ENCODE measurements at places on chromosomes 6 and 20.
A peak's percentile ranks its signal among the peaks of the same experiment; 100 is the strongest.

DNA sequence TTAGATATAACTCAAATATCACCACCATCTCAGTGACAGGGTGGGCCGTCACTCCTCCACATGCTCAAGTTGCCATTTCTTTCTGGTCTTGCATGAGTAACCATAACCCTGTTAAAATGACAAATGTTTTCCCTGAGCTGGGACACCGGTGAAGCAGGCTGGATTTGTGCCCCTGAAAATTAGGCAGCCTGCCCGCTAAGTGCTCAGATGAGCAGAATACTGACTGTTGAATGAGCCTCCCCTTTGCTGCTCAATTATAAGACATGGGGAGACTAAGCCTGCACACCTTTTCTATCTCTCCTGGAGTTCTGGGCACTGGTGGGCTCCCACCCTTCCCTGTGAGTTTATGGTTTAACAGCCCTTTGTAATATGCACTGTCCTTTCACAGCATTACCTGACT lies 161.8 kb downstream of the SLC24A3 start:
- no peak for DNase-seq

DNA sequence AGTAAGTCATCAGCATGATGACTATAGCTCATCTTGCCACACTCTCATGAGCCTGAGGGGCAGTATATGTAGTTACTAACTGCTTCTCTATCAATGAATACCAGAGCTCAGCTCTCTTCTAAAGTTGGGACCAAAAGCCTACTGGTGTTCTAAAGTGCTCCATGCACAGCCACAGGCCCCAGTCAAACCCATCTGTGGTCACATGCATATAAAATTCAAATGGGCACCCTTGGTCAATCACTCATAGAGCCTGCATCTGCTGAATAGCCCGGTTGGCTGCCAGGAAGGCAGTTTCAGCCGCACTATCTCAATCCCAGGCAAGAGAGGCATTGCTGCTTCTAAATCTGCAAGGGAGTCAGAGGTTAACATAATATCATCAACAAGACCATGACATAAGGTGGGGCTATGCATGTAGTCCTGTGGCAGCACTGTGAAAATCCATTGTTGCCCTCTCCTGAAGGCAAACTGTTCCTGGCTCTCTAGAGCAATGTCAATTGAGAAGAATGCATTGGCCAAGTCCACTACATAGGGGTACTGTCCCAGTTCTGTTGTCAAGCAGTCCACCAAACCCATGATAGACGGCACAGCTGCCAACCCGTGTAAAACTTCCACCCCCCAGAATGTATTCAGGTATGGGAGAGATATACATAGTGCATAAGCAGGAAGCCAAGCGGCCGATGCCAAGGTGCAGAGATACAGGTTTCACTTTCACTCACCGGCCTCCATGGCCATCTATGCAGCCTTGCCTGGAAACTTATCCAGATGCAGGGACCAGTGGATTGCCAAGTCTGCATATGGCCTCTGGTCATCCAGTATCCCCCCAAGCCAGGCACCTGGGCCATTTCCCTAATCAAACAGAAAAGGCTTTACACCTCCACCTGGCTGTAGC lies 76.2 kb downstream of the ALDH8A1 start:
- DNase-seq = peak; percentile 2

DNA sequence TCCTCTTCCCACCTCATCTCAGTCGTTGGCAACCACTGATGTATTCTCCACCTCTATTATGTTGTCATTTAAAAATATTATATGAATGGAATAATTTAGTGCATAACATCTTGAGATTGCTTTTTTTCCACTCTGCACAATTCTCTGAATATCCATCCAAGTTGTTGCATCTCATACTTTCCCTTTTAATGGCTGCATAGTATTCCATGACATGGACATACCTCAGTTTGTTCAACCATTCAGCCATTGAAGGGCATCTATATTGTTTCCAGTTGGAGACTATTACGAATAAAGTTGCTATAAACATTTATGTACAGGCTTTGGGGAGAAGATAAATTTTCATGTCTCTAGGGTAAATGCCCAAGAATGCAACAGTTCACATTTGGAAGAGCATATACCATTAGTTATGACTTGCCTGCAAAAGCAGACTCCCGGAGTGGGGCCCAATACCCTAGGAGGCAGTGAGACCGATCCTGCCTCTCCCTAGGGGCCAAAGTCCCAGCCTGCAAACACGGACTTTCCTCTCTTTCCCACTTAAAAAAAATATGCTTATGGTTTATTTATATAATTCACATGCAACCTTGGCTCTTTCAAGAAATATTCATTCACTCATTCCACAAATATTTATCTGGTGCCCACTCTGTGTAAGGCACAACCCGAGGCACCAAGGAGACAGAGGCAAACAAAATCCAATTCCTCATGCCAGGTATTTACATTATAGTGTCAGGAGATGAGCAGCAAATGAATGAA lies 227.0 kb upstream of the PMEPA1 start:
- DNase-seq = no peak

GRCh38 chr6:87151781-87152525 lies 3.4 kb upstream of the ZNF292 start:
- DNase-seq = peak; percentile 57

- no peak for DNase-seq
Measured at GRCh38 chr6:5958921-5959320, 47.8 kb downstream of the NRN1 start.

- DNase-seq = no peak
Measured at GRCh38 chr6:109595998-109596397, 95.0 kb downstream of the AK9 start.

- no peak for DNase-seq
Measured at GRCh38 chr6:68040312-68040778, 594.7 kb upstream of the ADGRB3 start.

- DNase-seq = no peak
Measured at GRCh38 chr20:54103762-54104600, 33.6 kb upstream of the BCAS1 start.

DNA sequence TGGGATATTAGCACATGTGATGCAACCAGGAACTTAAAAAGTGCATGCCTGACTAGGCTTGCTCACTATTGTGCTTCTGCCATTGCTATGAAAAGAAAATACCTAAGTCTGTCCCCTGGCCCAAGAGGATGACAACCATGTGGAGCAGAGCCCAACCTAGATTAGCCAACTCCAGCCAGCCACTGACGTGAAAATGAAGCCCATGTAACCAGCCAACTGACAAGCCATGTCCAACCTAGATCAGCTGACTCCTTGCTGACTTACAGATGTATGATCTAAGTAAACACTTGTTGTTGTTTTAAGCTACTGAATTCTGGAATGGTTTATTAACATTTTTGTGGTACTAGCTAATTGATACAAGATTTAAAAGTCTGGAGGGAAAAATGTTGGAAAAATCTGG lies 47.5 kb downstream of the PIGU start:
- DNase-seq = no peak

DNA sequence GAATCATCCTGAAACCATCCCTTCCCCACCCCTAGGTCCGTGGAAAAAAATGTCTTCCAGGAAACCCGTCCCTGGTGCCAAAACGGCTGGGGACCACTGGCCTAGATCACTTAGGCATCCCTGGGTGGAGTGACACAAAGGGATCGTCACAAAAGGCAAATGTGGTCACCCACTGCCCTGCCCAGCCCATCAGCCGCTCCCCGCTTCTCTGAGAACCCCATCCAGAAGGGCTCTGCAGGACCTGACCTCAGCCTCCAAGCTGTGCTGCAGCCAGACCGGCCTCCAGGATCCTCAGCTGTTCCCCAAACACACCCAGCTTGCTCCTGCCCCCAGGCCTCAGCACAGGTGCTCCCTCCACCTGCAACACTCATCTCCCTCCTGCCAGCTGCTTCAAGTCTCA lies 61.6 kb downstream of the PREX1 start:
- DNase-seq = no peak

DNA sequence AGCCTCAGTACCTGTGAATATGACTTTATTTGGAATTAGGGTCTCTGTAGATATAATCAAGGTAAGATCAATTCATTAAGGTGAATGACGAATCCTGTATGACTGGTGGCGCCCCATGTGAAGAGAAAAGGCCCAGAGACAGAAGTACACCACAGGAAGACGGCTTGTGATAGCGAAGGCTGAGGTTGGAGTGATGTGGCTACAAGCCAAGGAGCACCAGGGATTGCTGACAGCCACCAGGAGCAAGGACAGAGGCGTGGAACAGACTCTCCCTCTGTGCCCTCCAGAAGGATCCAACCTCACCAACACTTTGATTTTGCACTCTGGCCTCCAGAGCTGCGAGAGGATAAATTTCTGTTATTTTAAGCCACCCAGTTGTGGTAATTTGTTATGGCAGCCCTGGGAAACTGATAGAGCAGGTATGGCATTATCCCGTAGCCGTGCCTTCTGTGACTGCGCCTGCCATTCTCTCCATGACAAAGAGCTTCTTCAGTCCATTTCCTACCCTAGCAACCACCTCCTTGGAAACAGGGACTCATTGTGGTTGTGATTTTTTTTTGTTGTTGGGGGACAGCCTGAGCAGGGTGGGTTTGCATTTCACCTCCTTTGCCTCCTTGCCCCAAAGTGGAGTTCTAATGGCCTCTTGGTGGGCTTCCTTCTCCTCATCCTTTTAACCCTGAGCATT lies 29.6 kb downstream of the PTK7 start:
- no peak for DNase-seq

DNA sequence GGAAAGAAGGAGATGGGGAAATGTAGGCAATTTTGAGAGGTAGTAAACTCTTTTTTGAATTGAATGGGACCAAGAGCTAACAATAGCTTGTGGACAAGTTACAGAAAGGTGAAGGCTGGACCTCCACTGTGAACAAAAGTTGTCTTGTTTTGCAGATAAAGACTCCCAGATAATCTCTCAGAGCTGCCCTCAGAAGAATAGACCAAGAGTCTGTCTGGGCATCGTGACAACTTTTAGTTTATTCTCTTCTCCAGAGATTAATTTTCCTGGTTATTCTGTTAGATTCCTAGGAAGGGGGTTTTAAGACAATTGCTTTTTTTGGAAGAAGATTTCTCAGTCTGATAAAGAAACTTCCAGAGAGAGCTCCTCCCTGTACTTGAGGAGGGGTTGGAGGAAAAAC lies 161.9 kb downstream of the COL19A1 start:
- no peak for DNase-seq

GRCh38 chr6:165167861-165168260 lies 141.5 kb downstream of the C6orf118 start:
- no peak for DNase-seq

DNA sequence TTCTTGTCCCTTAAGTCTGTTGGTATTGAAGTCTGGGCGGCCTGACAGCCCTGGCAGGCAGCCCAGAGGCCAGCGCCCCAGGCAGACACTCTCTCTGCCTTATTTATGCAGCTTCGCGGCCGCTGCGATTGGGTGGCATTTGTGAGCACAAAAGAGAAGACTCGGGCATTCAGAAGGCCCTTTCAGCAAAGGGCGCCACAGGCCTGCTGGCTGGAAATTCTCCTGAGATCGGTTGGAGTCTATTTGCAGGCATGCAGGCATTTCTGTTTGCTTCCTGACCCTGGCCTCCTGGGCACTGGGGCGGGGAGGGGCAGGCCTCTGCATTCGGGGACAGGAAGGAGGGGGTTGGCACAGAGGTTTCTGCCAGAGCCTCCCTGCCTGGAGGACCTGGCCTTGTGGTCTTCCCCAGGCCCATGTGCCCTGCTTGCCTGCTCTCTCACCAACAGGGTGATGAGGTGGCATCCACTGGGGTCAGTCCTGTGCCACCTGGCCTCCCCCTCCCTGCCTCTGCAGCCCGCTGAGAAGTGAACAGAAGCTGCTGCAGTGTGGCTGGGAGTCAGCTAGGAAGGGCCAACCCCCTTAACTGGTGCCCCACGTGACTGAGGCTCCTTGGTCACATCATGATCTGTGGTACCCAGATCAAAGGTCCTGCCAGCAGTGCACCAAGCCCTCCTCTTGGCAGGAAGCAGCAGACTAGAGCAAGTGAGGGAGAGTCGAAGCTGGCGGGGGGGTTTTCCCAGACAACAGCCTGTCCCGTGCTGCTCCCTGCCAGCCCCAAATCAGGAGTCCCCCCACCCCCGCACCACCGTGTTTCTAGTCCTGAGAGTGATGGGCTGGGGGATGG lies 16.6 kb upstream of the CCDC167 start:
- DNase-seq = peak; percentile 72

DNA sequence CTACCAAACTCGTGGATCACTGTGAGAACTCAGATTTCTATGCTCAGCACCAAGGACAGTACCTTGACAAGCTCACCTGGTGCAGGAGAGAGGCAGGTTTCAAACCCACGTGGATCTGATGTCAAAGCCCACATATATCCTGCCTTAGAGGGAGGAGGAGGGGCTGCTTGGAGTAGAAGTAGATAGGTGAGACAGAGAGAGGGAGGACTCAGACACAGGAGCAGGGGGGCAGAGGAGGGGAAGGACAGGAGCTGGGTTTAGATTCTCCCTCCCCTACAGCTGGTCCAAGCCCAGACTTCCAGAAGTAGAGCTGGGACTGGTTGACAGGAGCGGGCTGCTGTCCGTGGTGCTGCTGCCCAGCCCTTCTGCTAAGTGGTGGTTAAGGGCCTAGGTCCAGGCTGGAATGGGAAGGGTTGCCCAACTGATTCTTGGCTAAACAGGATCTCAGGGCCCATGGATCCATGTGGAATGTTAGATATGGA lies 77.5 kb downstream of the CDH22 start:
- no peak for DNase-seq

DNA sequence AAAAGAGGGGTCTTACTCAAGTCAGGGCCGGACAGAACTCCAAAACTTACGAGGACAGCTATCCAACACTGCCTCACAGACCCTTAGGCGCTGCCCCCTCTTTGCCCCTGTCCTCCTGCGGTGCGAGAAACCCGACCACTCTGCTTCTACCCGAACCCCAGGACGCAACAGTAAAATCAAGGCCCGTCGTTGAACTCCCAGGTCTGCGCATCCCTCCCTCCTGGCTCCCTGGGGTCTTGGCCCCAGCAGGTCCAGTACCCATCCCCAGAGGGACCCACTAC lies 6.4 kb downstream of the OLIG3 start:
- DNase-seq = no peak

- no peak for DNase-seq
Measured at GRCh38 chr6:110348961-110349690, 9.0 kb downstream of the METTL24 start.

GRCh38 chr6:97790926-97791590 lies 508.0 kb upstream of the MMS22L start:
- no peak for DNase-seq

DNA sequence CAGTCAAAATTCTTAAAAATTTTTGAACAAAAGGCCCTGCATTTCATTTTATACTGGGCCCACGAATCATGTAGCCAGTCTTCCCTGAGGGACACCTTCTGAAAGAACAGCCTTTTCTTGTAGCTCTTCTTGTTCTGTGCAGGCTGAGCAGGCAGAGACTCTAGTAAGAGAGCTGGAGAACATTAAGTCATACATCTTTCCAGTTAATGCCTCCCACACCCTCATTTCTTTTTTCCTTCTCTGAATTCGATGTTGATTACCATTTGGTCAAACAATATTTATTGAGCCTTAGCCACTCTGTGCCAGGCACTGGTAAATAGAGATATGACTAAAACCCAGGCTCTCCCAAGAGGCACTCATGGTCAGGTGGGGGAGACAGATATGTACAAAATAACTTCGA lies 33.6 kb downstream of the METTL24 start:
- no peak for DNase-seq

- no peak for DNase-seq
Measured at GRCh38 chr20:15576411-15576810, 996.8 kb downstream of the KIF16B start.

DNA sequence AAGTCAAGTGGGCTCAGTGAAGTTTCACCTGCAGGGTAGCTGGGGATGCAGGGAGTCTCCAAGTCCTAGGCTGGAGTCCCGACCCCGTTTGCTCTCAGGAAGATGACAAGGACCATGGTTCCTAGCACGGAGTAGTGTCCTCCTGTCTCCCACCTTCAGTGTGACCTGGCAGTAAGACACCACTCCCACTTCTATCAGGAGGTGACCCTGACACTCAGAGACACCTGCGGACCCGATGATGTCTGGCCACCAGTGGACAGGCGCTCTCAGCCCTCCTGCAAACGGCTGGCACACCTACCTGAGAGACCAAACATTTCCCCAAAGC lies 1.1 kb downstream of the SOD2 start:
- no peak for DNase-seq
